Stimulated activated CD8-positive, alpha-beta memory T cell treated with anti-CD3 and anti-CD28 coated beads, Interleukin-15, amount 100 ng/mL, for 48 hours (primary cell): ENCODE measurements at places on chromosomes 7 and 10.

DNA sequence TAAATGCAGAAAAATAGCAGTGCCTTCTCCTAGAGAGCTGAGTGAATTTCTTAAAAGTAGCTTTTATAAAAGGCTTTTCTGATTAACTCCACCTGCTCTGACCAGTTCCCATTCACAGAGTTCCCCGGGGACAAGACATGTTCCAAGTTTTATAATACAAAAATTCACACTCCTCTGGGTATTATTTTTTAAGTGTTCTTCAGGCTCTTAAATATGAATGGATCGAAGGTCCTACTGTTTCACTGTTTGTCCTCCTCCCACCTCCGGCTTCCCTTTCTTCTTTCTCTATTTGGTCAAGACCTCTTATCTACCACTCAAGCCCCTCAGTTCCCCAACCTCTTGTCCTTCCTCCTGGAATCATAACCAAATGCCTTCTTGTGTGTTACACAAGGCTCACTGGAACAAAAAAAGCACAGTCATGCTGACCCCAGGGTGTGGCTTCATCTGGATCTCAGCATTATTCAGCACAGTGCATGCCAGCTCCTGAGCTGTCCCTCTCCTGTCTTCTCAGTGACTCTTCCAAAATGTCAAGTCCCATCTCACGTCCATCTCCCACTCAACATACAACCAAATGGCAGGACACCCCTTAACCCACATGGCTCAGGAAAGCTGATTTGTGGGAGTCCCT is 222.4 kb downstream of the SORCS1 start:
- no peak for DNase-seq

GRCh38 chr10:78260141-78260540 is 226.5 kb downstream of the RPS24 start:
- DNase-seq: no peak

GRCh38 chr10:46006219-46006618 is 24.2 kb downstream of the NCOA4 start:
- no peak for DNase-seq

DNA sequence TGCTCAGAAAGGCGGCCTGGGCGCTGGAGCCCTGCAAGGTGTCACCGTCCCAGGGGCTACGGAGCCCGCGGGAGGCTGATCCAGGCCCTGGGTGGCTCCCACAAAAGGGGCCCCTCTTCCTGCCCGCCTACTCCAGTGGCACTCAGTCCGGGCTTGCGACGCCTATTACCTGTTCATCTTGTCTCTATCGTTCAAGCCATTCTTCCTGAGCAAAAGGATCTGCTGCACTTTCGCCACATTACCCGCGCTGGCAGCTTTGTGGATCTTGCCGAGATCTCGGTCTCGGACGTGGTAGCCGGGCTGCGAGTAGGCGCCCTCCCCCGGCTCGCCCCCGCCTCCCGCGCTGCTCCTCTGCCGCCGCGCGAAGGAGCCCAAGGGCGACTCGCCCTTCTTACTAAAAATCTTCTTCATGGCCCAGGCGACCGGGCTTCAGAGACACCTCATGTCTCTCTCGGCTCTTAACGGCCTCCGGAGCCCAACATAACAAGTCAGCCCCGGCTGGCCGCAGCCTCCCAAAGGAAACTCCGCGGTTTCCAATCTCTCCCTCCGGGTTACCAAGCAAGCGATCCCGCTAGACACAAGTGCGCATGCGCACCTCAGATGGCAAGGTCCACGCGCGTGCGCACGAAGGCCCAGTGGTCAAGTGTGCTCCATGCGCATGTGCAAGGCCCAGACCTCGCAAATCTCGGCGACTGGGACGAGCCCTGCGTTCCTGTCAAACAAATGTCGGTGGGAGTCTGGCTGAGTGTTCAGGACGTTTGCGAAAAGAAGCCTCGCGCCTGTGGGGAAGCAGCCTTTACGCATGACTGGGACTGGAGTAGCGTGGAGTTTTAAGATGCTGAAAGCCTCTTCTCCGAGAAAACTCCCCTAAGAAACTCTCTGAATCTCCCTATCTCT is at the start of gene ANKRD26:
TSS of gene ANKRD26 (minus strand) at position 579 of the 897 bp plus-strand sequence. CDS start at position 411, 168 bp downstream.
- DNase-seq: peak; percentile 96

- DNase-seq: no peak
These were observed 84.9 kb upstream of the TCERG1L start for GRCh38 chr10:131396121-131397050.

- no peak for DNase-seq
These were observed 84.9 kb downstream of the C10orf105 start for GRCh38 chr10:71634531-71635164.

GRCh38 chr7:125363873-125364272 is 434.2 kb upstream of the POT1 start:
- DNase-seq: no peak

DNA sequence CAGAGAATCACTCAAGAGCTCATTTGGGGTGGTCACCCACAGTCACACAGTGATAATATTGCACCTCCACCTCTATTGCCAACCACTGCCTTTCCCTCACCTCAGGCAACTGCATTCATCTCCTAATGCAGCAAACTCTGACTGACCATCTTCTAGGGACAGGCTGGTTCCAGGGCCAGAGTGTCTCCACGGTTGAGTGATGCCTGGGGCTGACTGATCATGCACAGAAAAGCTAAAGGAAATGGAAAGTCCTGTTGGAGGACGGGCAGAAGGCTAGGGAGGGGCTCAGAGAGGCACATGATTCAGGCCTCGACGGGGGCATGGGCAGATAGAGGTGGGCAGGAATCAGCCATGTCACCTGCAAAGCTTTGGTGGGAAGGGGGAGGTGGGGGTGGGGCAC is 127.1 kb upstream of the TNS3 start:
- DNase-seq: no peak

DNA sequence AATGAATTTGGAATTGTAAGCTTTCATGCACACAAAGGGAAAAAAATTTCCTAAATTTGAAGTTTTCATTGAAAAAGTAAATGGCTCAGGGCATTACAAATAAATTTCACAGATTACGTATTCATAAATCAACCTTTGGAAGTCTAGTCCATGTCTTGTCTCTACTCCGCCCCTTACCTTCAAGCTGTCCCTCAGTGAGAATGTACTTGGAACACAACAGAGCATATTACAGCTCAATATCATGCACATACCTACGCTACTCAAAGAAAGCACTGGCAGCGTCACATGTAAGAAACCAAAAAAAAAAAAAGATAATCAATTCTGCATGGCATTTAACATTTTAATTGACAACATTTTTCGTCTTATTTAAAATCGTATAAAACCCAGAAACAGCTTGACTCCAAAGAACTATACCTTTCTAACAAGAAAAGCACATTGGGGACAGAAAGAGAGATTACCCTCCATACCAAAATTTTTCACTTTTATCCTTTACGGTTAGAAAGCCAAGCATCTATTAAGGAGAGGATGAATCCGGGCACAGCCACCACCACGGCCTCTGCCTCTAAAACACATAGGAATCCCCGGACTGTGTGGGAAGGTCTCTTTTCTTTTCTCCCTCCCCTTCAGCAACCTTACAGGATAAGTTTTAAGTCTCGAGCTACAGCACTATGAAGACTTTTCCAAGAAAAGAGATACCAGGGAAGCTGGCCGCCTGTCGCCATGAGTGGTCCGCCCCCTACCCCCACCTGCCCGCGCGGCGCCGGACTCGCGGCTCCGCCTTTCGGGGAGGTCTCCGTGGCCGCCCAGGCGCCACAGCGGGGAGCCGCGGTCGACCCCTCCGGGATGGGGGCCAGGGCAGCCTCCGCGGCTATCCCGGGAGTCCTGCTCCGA is 1.1 kb downstream of the JMJD1C start:
- no peak for DNase-seq

- DNase-seq: no peak
These were observed 51.8 kb downstream of the ARHGAP12 start for GRCh38 chr10:31876652-31877352.

- DNase-seq: no peak
These were observed 169.3 kb downstream of the LCOR start for GRCh38 chr10:97001183-97001991.

- DNase-seq: no peak
These were observed 86.3 kb downstream of the TRRAP start for GRCh38 chr7:98964596-98964995.

DNA sequence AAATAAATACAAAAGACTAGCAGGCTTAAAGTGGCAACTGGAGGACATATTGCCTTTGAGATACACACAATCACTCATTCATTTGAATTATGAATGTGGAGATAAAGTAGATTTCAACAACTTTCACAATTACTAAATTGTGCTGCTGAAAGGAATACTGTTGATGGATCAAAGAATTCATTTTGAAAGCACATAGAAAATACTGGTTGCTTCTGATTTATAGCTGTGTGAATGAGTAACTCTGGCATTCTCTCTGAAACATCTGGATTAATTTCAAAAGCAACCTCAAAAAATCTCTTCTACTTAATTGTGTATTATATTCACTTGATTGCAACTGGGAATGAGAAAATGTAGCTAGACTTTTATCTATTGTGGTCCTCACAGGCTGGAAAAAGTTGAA is 397.6 kb downstream of the THSD7A start:
- DNase-seq: no peak

- no peak for DNase-seq
These were observed 123.0 kb upstream of the SGCE start for GRCh38 chr7:94778711-94779459.

DNA sequence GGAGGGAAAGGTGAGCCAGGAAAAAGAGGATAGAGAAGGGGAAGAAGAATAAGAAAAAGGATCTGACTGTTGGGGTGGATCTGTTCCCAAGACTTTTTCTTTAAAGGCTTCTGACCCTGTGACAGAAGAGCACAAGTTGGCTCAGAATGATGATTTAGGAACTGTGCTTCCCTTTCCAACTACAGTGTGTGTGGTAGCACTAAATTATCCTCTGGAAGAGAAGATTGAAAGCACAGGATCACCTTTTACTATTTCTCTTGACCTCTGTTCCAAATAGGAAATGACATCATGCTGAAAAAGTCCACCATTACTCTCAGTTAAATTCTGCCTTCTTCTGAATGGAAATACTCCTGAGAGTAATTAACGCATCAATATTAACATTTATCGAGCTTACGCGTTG is 47.2 kb downstream of the VAX1 start:
- no peak for DNase-seq

GRCh38 chr7:94307399-94308048 is 87.2 kb upstream of the COL1A2 start:
- DNase-seq: no peak

GRCh38 chr7:55339033-55340000 is 25.8 kb upstream of the LANCL2 start:
- DNase-seq: no peak

DNA sequence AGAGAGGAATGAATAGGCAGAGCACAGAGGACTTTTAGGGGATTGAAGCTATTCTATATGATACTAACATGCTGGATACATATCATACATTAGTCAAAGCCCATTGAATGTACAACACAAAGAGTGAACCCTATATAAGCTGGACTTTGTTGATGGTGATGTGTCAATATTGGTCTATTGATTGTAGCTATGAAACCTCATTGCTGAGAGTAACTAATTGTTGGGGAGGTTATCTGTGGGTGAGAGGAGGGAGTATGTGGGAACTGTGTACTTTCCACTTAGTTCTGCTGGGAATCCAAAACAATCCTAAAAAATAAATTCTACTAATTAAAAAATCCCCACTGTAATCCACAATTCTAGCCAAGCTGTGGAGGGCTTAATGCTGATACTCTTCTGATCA is 22.0 kb upstream of the CYP2C9 start:
- no peak for DNase-seq

DNA sequence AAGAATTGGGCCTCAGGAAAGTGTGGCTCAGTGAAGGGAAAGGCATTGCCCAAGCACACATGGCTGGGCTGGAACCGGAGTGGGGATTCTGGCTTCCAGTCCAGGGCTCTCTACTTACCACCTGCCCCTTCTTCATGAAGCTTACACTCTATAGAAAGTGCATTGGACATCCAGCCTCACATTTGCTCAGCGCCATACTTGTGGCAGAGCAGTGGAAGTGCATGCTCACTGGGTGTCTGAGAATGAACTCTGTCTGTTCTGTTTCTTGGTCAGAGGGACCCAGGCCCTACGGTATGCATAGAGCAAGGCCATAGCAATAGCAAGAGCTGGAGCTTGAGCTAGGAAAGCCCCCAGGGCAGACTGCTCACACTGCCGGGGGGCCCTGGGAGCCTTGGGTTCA is 1253.5 kb downstream of the TYW1 start:
- no peak for DNase-seq

GRCh38 chr7:100171840-100172239 is 3.4 kb upstream of the GAL3ST4 start:
- DNase-seq: no peak

GRCh38 chr7:103905997-103906396 is 83.5 kb downstream of the RELN start:
- DNase-seq: no peak

DNA sequence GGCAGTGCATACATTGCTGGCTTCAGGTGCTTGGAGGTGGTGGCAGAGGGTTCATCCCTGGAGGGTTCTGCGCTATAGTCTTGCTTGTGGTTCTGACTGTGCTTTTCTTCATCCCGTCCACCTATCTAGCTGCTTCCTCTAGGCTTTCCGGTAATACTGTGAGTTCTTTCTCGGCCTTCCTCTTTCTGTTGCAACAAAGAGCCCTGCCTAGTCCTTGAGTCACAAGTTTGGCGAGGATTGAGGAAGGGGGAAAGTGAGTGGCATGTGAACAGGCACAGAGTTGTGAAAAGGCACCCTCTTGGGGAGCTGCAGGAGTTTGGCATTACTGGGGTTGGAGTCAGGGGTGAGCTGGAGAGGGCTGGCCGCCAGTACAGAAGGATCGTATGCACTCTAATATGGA is 123.0 kb downstream of the SH2D4B start:
- no peak for DNase-seq

- DNase-seq: no peak
These were observed 39.0 kb upstream of the SLC16A12 start for GRCh38 chr10:89574368-89574767.

GRCh38 chr10:118405928-118406327 is 63.8 kb upstream of the FAM204A start:
- DNase-seq: no peak

GRCh38 chr7:148587076-148587475 is 3.5 kb upstream of the C7orf33 start:
- DNase-seq: no peak

DNA sequence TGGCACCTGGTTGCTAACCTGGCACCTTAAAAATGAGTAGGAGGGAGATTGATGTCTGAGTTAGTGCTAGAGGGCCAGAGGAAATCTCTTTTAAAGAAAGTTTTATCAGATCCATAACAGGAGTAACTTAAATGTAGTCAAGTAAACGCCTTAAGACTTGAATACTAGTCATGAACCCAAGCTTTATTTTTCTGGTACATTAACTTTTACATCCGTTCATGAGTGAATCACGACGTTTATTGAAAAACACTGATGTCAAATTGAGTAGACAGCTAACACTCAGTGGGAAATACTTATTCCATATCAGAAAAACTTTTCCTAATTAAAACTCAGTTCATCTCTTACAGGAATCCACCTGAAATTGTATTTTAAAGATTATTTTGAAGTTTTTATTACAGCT is 6.9 kb upstream of the LAMB1 start:
- DNase-seq: no peak

DNA sequence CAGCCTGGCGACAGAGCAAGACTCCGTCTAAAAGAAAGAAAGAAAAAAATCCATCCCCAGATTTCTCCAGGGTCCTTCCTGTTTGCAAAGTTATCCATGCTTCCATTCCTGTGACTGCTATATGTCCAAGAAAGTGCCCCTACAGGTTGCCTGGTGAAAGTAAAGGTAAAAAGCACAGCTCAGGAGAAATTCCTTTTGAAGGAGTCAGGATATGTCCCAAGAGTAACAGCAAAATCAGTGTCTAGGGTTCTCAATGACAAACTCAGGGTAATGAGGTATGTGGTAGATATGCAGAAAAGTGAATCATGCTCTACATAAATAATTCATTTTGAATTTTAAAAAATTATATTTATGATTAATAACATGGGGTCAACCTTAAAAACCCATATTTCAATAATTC is 91.5 kb downstream of the CTTNBP2 start:
- no peak for DNase-seq
